ENCODE measurements at places on chromosomes 4 and X.

DNA sequence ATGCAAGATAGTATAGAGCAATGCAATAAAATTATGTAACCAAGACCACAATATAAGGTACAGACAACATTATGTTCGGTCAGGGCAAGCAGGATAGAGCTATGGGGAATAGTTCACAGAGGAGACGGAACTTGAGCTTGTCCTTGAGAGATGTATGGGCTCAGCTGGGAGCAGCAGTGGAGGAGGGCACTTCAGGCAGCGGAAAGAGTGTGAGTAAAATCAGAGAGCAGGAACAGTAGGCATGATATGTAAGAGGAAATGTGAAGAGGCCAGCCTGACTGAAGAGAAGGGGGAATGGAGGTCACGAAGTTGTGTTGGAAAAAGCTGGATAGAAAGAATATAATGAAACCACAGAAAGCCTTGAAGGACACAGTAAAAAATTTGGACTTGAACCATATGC lies 217.2 kb upstream of the NOCT start:
- no peak for DNase-seq

- DNase-seq = no peak
Observed at GRCh38 chrX:121013897-121014455, 28.4 kb upstream of the CT47A1 start.

- no peak for DNase-seq
Observed at GRCh38 chrX:144327495-144327894, 443.6 kb downstream of the UBE2NL start.

DNA sequence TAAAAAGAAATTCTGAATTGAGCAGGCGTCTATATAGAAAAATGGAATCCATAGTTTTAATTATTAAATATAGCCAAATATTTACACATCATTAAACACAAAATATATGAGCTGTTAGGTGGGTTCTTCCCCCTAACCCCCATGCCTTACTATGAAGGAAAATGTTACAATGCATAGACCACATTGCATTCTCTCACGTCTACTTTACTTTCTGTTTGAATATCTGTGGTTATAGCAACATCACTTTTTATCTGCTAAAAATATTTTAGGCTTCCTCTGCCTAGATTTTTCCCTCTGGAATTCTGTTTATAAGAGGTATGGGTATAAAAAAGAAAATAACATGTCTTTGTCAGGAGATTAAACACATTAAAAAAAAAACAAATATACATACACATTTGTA lies 73.1 kb downstream of the MAML3 start:
- DNase-seq = no peak

DNA sequence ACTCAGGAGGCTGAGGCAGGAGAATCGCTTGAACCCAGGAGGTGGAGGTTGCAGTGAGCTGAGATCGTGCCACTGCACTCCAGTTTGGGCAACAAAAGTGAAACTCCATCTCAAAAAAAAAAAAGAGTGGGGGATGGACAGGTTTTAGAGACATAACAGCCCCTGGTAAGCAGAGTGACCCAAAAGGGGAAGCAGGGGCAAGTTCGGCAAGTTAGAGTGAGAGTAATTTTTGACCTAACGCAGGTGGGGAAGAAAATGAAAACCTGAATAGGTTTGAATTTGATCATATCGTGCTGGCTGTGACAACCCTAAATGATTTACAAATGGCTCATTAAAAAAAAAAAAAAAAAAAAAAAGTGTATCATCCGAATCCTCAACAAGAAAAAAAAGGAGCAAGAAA lies 25.7 kb upstream of the TMEM131L start:
- DNase-seq = no peak

GRCh38 chr4:90951037-90951436 lies 823.8 kb downstream of the CCSER1 start:
- peak; percentile 77 for DNase-seq

DNA sequence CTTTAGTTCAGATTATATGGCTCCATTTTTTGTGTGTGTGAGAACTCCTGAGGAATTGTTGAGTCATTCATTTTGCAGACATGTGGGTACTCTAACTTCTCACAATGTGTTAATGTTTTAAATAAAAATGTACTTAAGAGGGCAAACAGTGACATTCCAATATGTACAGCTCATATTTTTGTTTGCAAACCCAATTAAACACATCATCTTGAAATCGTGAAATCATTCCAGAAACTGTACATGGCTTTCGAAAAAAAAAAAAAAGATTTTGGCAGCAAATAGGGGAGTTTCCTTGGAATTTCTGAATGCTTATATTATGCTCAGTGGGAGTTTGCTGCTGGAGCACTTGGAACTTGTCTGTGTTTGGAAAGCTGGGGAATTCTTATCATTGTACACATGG lies 85.0 kb downstream of the HPGD start:
- no peak for DNase-seq

- no peak for DNase-seq
Observed at GRCh38 chrX:17441965-17442364, 67.0 kb downstream of the NHS start.

DNA sequence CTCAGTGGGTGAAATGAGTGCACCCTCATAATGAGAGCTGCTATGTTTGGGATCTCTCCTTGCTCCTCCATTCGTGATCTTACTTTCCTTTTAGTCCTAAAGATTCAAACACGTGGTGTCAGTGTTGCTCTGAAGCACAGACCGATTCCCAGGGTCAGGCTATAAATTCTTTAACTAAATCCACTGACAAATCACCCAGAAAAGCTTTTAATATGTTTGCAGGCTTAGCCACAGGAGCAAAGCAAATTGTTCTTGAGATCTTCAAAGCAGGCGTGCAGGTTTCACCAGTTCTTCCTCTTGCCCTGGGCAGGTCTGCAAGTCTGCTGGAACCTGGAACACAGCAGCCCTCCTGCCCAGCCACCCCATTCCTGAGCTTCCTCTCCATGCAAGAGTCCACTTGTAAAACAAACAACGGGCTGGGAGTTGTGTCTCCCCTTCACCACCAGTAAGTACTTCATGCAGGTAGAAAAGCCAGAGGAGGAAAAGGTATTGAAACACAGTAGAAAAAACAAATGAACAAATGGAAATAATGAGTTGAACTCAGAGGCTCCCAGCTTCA lies 70.1 kb upstream of the ENPP6 start:
- peak; percentile 3 for DNase-seq

- no peak for DNase-seq
Observed at GRCh38 chr4:80088471-80088870, 15.4 kb upstream of the ANTXR2 start.

- DNase-seq = no peak
Observed at GRCh38 chr4:100895556-100896197, 377.9 kb upstream of the EMCN start.

DNA sequence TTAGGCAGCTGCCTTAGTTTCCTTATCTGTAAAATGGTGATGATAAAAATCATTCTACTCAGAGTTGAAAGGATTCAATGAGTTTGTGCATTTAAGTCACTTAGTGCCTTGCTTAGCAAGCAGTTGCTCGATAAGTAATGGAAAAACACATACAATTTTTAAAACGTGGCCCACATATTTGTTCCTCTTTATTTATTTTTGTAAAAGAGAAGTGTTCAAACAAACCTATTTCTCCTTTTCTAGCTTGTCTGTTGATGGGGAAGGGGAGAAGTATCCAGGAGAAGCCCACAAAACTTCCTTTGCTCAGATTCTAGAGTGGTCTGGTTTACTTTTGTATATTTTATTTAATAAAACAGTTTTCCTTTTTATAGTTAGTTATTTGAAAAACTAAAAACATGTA lies 3.3 kb upstream of the HPGDS start:
- no peak for DNase-seq

- DNase-seq = no peak
Observed at GRCh38 chr4:94345266-94345665, 2.6 kb upstream of the HPGDS start.

- DNase-seq = no peak
Observed at GRCh38 chr4:173518425-173519102, 11.5 kb downstream of the HAND2 start.

Data from NCI-H69 (cell line).